Lower leg skin (tissue), 4 donors: ENCODE measurements at places on chromosomes 3 and 15.

- DNase-seq, result no peak
Observed at GRCh38 chr15:42090781-42091180, 3.6 kb downstream of the PLA2G4D start.

GRCh38 chr15:70869346-70869745, 15.4 kb upstream of the LARP6 start:
- DNase-seq, result no peak

DNA sequence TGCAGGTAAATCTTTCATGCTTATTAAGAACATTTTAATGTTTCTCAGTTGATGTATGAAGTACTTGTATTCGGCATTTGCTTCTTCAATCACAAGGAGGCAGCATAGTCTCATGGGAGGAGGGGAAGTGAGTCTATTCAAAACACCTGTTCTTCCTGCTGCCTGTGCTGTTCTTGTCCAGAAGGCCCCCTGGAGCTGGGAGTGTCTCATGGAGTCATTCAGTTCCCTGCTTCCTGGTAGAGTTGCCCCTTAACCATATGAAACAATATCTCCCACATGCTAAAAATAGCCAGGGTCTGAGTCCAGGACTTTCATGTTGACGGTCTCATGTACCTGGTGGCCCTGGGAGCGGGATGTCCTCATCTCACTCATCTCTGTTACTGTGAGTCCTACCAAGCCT, 15.5 kb upstream of the PPP1R2 start:
- DNase-seq, result no peak

DNA sequence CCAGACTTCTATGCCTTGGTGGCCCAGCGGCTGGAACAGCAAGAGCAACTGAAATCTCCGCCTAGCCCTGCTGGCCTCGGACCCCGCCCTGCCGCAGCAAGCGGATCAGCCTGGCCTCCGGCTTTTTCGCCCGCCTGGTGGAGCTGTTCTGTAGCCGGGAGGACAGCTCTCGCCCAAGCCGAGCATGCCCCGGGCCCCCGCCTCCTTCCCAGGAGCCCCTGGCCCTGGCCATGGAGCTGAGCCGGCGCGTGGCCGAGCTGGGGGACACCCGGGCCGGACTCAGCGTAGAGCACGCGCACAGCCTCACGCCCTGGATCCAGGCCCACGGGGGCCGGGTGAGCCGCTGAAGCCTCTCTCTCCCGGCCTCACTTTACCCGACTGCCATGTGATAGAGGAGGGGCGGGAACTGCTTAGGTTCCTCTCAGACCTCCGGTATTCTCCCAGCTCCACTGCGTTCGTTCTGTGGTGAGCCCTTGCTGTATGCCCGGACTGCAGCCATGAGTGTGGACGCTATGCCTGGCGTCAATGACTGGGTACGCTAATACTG, 24.1 kb upstream of the MRPL3 start:
- no peak for DNase-seq

DNA sequence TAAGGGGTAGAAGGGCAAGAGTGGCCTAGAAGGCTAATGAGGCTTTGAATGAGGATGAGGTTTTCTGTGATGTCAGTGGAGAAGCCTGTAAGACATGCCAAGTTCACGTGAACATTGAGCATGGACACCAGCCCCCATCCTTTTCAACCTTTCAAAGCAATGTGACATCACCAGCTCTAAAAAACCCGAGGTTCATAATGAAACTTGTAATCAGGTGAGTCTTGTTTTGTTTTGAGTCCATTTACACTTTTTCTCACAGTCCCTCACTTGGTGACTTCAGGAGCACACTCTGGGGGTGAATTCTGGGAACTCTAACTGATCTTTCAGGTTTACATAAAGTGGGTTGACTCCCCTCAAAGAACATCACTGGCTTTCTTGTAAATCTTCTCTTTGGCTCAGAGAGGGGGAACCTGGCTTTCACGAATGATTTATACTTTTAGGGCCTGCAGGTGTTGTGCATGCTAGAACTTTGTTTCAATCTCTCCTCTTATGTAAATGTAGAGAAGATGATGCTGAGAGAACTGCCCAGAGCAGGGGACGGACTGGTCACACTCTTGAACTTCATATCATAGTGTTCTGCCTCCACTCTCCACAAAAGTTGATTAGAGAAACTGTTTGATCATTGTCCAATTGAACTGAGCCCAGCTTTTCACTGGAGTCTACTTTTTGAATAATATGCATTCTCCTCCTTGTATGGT, 224.7 kb upstream of the SATB1 start:
- no peak for DNase-seq

DNA sequence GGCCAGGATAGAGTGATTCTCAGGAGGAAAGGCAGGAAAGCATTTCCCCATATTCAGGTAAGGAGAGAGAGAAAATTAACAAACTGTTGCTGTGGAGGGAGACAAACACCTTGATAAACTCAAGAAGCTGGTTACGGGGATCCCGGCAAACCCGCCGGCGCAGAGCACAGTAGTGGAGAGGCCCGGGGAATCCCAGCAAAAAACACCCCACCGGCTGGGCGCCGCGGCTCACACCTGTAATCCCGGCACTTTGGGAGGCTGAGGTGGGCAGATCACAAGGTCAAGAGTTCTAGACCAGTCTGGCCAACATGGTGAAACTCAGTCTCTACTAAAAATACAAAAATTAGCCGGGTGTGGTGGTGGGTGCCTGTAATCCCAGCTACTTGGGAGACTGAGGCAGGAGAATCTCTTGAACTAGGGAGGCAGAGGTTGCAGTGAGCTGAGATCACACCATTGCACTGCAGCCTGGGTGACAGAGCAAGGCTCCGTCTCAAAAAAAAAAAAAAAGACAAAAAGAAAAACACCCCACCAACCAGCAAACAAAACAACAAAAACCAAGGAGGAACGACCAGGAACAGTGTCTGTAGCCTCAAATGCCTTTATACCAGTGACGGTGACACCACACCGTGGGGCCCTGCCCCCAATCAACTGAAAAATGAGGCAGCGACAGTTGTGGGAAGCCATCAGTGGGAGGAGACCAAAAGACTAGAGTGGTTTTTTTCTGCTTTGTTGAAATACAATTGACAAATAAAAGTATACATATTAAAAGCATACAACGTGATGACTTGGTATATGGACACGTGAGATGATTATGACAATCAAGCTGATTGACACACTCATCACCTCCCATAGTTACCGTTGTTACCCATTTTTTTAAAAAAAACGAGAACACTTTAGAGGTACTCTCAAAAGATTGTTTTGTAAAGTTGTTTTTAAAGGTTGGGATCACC, 40.2 kb upstream of the IDH2 start:
- DNase-seq, result no peak

GRCh38 chr3:187359798-187360486, 8.2 kb upstream of the RTP4 start:
- no peak for DNase-seq

DNA sequence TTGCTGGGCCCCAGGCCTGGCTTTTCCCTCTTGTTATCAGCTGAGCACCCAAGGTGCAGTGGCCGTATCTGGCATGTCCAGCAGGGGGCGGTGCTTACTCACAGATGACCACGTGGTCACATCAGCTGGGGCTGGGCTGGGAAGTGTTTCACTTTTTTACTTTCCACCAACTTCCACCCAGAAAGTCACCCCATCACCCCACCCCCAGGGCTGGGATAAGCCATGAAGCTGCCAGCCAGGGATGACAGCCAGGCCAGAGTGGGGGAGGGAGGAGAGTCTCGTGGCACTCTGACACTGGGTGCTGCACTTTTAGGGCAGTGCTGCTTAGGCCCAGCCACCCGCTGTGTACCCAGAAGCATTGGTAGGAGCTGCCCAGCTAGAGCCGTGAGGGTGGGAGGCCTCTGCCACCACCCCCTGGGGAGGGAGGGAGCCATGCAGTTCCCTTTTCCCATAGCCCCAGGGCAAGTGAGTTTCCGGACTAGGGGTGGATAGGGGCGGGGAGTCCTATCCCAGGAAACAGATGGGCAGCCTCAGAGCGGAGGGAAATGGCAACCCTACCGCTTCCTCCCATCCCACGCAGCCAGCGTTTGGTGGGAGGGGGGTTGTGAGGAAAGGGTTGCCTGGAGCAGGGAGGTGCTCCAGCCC, 6.1 kb downstream of the PPCDC start:
- DNase-seq, result peak; percentile 99

GRCh38 chr3:157238457-157238856, 78.5 kb upstream of the CCNL1 start:
- no peak for DNase-seq

GRCh38 chr3:142595581-142595950, 627 bp upstream of the PLS1 start:
- no peak for DNase-seq

GRCh38 chr15:49145651-49146609, 9.5 kb downstream of the COPS2 start:
- DNase-seq, result no peak

DNA sequence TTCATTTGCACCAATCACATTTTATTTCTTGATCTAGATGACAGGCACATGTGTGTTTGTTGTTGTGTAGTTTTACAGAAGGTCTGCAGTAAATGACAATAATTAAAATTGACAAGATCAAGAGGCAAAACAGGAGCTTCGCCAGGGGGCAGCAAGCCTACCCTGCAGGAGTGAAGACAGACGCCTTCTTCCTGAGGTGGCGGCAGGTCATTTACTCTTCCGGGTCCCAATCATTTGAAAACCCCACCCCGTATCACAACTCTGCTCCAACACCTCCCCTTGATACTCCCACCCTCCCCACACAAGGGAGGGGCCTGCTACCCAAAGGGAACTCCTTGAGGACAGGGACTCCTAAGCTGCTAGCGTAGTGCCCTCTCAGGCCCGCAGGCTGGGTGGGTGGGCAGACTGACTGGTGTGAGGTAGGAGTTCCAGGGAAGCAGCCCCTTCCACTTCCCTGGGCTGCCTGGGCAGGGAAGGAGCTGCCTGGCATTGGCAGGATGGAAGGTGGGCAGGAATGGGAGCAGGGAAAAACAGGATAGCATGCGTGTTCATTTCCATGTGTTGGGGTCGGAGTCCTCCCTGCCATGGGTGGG, 13.1 kb downstream of the CHDH start:
- DNase-seq, result peak; percentile 70

- peak; percentile 2 for DNase-seq
Observed at GRCh38 chr3:195468841-195469240, 26.0 kb upstream of the ACAP2 start.

DNA sequence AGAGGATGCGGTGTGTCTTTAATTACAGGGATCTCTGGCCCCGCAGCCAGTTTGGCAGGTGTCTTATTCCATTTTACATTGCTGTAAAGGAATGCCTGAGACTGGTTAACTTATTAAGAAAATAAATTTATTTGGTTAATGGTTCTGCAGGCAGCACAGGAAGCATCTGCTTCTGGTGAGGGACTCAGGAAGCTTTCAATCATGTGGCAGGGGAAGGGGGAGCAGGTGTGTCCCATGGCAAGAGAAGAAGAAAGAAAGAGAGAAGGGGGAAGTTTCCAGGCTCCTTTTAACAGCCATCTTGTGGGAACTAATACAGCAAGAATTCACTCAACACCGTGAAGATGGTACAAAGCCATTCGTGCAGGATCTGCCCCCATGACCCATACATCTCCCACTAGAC, 128.0 kb upstream of the CRBN start:
- no peak for DNase-seq

DNA sequence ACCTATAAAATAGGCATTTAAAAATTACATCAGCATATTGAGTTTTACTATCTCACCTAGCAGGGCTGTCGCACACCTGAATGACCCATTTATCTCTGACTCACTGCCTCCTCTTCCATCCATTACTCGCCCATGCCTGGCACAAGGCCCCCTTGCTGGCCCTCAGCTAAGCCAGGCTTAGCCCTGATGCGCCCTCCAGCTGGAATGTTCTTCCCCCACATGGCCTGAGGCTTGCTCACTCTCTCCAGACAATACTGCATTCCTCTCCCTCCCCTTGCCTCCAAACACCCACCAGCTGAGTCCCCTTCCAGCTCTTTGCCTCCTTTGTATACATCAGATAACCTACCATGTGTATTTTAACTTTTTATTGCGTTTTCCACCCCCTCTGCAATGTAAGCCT, 7.2 kb downstream of the SH3BP5 start:
- no peak for DNase-seq

- DNase-seq, result no peak
Observed at GRCh38 chr15:28098766-28099554, at the start of gene OCA2. Gene OCA2 (minus strand): TSS chr15:28099315. CDS start chr15:28081874, 17,441 bp downstream.

DNA sequence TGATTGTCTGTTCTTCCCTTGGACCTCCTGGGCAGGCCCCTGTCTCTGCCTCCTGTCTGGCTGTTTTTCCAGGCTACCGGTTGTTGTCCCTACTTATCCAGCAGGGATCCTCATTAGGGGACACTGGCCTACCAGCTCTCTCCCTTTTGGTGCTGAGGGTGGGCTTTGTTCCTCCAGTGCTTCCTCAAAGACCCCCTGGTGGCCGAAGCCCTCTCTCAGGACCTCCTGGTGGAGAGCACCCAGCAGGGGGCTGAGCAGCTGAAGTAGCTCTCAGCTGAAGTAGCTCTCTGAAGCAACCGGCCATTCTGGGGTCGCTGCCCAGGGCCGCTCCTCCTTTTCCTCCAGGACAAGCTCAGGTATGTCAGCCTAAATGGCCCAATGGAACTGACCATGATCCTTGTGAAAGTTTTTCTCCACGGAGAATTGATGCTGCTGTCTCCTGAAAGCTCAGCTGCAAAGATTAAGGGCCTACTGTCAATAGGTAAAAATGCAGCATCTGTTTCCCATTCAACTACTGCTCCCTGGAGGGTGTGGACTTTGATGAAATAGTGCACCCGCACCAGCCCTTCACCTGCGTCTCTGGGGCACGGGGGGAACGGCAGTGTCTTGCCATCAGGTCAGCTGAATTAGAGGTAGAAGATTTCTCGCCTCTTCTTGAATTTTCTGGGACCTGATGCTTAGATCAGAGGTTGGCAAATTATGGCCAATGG, 27.6 kb downstream of the ARNT2 start:
- DNase-seq, result peak; percentile 76

DNA sequence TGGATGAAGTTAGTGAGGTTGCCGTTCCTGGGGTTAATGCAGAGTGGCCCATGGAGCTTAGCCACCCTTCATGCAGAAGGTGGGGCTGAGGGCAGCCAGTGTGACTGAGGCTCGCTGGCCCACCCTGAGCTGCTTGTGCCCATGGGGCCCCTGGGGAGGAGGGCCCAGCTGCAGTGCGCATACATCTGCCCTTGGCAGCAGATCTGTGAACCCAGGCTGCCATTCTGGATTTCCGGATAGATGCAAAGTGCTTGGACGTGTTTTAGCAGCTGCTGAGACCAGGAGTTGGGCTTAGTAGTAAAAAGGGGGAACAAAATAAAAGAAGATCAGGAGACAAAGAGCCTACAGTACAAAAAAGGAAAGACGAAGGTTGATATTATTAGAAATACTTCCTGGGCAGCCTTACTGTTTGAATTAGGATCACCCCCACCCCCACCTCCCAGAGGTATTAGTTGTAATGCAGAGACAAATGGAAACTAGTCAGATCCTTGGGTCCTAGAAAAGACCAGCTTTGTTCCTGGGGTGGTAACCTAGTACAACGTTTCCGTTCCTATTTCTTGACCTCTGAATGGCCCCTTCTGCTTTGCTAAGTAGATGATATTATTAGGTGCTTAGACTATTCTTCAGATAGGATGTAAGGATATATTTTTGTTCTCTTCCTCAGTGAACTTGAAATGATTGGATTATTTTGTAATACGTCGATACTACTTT, 70.2 kb downstream of the IGF1R start:
- no peak for DNase-seq
